ENCODE measurements at places on chromosomes 11 and 22. TPM values are rescaled to one million over a fixed set of nuclear protein-coding genes. Genes with fewer than 3 reads are reported as not detected.
A peak's percentile ranks its signal among the peaks of the same experiment; 100 is the strongest.

- DNase-seq: no peak
Observed at GRCh38 chr11:18277565-18278271, 11.7 kb downstream of the SAA1 start.

- DNase-seq: no peak
Observed at GRCh38 chr11:10091314-10092045, 202.5 kb downstream of the SBF2 start.

Gene PAX6
- not detected for total RNA-seq

- no peak for DNase-seq
Observed at GRCh38 chr11:125091247-125091876, 20.1 kb downstream of the TMEM218 start.

DNA sequence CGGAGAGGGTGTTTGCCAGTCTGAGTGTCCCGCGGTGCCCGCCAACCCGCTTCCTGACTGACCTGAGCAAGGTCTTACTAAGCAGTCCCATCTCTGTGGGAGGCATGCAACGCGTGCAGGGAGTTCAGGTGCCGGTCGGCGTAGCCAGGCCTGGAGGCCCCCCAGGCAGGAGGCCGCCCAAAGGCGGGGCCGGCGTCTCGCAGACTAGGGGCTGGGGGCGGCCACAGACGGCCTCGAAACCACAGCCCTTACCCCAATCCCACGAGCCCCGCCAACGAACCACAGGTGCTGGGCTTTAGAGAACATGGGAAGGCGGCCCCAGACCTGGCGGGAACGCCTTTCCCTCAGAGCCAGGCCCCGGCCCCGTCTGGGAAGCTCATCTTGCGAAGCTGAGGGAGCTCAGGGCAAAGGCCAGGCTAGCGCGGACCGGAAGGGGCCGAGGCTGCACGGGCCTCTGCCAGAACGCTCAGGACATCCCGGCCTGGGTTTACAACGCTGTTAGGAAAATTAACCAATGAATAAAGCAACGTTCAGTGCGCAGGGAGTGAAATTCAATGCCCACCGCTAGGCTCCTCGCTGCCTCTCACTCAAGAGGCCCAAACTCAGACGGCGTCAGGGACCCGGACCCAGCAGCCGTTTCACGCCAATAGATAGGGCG, 2.1 kb upstream of the MTFP1 start:
- no peak for DNase-seq

Gene FADD
- total RNA-seq: 25.8 TPM

DNA sequence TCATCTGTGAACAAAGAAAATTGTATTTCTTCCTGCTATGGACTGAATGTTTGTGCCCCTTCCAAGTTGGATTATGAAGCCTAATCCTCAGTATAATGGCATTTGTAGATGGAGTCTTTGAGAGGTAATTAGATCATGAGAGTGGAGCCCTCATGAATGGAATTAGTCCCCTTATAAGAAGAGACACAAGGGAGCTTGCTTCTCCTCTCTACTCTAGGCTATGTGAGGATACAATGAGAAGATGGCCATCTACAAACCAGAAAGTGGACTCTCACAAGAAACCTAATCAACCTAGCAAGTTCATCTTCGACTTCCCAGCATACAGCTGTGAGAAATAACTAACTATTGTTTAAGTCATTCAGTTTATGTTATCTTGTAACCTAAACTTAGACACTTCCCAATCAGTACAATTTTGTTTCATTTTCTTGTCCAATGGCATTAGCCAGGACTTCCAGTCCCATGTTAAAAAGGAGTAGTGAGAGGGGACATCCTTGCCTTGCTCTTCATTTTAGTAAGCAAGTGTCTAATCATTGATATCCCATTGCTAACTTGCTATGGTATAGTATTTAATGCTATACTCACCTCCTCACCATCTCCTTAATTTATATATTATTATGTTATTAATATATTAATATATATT, 45.7 kb downstream of the PDGFD start:
- no peak for DNase-seq

DNA sequence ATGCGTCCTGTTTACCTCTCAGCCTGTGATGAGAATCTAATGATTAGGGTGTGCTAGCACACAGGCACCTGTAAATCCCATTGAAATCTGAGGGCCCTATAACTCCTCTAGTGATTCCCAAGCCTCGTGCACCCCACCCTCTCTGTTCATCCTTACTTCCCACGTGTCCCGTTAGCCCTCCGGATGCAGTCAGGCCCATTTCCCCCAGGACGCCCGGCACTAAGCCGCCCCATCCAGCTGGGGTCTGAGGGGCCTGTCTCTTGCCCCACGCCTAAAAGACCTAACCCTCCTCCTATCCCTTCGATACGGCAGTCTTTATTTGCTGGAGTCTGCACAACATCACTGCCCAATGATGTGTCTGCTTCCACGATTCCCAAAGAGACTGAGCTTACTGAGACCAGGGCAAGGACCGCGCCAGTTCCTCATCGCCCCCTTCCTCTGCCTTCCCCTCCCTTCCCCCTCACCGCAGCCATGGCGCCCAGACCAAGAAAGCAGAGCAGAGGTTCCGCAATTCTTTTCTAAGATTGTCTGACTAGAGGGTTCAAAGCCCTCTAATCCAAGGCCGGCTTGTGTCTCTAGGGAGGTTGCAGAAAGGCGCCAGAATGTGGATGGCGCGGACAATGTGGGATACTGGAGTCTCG, 1.1 kb upstream of the FADS2 start:
- peak; percentile 55 for DNase-seq

DNA sequence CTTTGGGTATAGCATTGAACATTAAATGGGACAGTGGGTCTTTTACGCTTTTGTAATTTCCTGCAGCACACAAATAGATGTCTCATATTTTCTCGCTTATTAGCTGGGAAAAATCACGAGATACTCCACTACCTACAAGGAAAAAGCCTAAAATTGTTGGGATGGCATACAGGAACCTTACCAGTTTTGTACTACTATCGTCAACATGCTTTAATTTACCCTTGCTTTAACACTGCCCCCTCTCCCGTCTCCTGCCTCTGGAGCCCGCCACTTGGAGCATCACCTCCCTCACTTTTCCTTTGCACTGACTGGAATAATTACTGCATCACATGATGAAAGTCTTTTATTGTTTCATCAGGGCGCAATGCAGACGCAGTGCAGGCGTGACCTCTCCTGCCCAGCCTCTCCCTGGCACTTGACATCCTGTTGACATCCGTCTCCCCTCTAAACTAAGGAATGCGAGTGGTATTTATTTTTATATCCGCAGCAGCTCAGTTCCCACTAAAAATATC, 1.0 kb upstream of the FNBP4 start:
- peak; percentile 73 for DNase-seq

DNA sequence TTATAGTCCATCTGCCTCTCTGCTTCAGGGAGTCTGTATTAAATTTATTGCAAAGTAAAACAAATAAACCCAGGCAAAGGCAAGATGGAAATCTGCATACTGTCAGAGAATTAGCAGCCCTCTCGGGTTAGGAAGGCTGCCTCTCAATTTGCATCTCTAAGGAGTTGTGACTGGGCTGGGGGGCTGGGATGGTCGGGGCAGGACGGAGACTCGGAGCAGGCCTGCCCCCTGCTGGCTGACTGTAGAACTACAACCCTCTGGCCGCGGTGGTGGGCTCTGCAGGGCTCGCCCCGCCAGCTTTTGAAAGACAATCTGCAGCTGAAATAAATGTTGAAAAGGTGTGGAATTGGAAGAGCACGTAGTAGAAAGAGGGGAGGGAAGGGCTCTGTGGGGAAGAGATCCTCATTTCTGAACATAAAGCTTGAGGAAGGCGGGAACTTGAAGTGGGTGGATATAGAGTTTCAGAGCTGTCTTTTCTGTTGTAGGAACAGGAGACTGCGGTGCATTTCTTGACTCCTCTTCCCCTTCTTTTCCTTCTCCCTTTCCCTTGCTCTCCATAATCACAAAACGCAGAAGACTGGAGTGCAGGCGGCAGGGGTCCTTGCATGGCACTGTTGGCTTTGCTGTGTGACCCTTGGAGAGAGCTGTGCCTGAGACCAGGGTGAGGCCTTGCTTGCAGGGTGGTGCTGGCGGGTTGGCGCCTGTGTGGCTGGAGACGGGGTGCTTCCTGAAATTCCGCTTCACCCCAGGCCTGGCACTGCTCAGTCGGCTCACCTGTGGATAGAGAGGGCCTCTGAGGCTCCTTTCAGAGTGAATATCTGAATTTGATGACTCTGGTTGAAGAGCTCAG, 22.6 kb upstream of the PKNOX2 start:
- DNase-seq: no peak

Gene OOSP4A
- total RNA-seq: not detected

Gene BRSK2
- 1.7 TPM for total RNA-seq

Gene GAL3ST1
- total RNA-seq: 0.73 TPM

DNA sequence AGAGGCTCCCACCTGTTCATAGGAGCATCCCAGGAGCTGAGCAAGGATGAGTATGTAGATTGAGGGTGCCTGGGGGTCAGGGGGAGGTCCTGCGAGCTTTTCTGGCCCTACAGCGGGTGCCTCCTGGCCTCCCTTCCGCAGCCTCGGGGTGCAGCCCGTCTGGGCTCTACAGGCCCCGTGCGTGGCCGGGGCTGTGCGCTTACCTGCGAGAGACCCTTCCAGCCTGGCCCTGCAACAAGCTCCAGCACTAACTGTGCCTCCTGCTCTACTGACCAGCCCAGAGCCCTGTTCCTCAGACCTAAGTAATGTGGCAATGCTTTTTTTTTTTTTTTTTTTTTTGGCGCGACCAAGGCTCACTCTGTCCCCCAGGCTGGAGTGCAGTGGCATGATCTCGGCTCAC, 1129.1 kb downstream of the BRD1 start:
- no peak for DNase-seq

GRCh38 chr22:35478633-35479107, 62.0 kb upstream of the RASD2 start:
- DNase-seq: no peak

DNA sequence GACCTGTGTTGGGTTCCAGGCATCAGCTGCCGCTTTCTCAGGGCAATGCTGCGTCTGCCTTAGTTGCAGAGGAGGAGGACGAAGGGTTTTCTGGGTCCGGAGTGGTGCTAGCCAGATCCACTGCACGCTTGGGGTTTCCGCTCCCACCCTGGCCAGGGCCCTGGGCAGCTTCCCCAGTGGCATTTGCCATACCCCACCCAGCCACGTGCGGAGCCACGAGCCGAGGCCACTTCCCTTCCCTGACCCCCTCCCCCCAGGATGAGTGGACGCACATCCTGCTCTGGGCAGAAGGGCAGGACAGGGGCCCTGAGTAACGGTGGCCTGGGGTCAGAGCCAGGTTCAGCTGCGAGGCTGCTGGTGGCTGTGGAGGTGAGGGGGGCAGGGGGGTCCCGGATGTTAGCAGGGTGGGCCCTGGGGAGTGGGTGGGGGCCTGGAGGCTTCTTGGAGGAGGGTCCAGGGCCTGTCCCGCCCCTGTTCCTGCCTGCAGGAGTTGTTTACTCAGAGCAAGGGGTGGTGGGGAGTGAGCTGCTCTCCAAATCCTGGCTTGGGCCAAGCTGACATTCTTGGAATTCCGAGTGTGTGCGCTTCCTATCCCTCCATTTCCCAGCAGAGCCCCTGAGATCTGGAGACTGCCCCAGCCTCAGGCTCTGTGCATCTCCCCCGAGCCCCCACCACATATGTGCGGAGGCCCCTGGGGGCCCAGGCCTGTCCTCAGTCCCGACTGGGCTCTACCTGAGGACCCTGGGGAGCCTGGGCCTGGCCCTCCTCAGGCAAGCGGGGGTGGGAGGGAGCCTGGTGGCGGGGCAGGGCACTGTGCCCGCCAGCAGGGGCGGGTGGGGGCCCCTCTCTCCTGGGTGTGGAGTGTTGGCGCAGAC, 1.4 kb downstream of the TSPAN4 start:
- peak; percentile 90 for DNase-seq

DNA sequence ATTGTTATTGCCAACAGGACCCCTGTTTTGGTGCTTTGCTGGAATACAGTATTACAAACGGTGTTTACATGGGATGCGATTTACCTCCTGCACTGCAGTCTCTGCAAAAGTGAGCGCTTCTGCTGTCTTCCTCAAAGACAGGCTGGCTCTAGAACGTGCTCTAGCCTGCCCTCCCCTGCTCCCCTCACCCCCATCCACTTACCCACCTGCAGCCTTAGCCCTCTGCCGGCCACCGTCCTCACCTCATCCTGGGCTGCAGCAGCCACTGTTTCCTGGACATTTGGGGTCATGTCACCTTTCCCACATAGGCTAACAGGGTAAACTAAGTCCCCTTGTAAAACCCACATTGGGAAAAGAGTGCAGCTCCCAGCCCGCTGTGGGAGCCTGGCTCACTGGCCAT, 9.6 kb upstream of the PANX2 start:
- no peak for DNase-seq

- DNase-seq: no peak
Observed at GRCh38 chr11:60857378-60858232, 1.9 kb upstream of the PTGDR2 start.

DNA sequence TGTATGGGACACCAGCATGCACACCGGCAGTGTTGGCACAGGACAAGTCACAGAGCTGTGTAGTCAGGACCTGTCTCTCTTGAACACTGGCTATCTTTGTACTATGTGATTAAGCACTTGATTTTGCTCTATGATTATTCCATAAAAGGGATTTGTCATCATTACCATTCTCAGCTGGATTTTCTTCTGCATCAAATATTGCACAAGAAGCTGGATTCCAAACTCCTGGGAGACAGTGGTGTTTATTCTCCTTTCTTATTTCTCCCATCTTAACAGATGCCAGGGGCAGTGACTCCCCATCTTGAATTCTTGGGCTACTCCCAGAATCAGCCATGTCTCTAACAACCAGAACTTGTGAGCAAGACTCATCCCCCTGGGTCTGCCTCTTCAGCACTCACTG, 62.5 kb upstream of the GNAZ start:
- no peak for DNase-seq

DNA sequence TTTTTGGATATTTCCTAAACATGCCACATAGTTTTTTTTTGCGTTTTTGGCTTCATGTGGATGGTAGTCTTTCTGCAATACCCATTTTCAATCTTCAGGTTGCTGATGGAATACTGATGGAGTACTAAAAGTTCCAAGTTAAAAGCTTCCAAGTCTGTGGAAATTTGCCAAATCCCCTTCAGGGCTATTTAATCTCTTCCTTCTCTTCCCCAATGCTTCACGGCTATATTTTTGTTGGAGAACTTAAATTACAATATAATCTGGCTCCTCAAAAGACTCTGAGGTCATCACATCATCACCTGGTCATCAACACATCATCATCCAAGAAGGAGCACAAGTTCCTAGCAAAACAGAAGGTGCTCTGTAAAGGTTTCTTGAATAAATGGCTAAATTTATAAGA, 881.0 kb upstream of the TENM4 start:
- DNase-seq: no peak

DNA sequence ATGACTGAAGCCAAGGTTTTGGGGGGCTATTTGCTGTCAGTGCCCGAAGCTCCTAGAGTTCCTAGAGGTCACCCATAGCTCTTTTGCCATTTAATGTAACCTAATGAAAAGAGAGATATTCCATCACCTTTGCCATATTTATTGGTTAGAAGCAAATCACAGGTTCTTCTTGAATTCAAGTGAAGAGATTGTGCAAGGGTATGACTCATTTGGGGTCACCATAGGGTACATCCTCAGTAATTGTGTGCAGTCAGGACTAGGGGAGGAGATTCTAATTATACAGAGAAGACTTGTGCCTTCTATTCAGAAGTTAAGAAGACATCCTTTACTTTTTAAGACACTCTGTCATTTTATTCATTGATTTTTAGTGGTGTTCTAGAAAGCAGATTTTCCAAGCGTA, 6.9 kb upstream of the PRAME start:
- no peak for DNase-seq

Gene MYBPC3
- total RNA-seq: 0.18 TPM

Data from ureter (tissue), 1 donor.